ENCODE measurements at places on chromosomes 7 and 10. TPM values are rescaled to one million over a fixed set of nuclear protein-coding genes. Genes with fewer than 3 reads are reported as not detected.

POU6F2 gene
- not detected for total RNA-seq

MUC12 gene
- 0.81 TPM for total RNA-seq

PCLO gene
- total RNA-seq, result not detected

ETV1 gene
- not detected for total RNA-seq

VSIR gene
- total RNA-seq, result 115 TPM

GLI3 gene
- not detected for total RNA-seq

SEMA4G gene
- total RNA-seq, result 0.31 TPM

AZGP1 gene
- not detected for total RNA-seq
